T-helper 2 cell treated with Interferon-gamma antibody and Interleukin-4, amounts not matched to agents 5 μg/mL and 100 μg/mL, for 36 hours (primary cell): ENCODE measurements at places on chromosomes 4 and X.
A peak's percentile ranks its signal among the peaks of the same experiment; 100 is the strongest.

- DNase-seq = no peak
These were observed 194.2 kb downstream of the RAPGEF2 start for GRCh38 chr4:159297091-159297490.

DNA sequence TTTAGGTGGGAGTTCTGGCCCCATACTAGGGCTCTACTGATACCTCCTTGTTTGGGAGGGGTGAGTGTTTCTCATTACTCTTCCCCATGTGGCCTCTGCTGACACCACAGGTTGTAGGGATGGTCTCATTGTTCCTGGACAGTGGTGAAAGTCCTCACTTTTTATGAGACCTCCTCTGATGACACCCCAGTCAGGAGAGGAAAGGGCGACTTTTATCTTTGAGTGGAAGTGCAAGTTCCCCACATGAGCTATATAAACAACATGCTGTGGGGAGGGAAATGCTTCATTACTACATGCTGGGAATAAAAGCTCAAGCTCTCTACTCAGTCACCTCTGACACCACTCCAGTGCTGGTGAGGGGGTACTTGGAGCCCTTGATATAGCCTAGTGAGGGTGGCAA, 29.5 kb upstream of the MAGEA6 start:
- no peak for DNase-seq

- no peak for DNase-seq
These were observed 119.3 kb upstream of the AP1S2 start for GRCh38 chrX:15973946-15974345.

- DNase-seq = no peak
These were observed 339.7 kb upstream of the HS3ST1 start for GRCh38 chr4:11768251-11768972.

- no peak for DNase-seq
These were observed 86.1 kb upstream of the STS start for GRCh38 chrX:7061429-7061828.

DNA sequence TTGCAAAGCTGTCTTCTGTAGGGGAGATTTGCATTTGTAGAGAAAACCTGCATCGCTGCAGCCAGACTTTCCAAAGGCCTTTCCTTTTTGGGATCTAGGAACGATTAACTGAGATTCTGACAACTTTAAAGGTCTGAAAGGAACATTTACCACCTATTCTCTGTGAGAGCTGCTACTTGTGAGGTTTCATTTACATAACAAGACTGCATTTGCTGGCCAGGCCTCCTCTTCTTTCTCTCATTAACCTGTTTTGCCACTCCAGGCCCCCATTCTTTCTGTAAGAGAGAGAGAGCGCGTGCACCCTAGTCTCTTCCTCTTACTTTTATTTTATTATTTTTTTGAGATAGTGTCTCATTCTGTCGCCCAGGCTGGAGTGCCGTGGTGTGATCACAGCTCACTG, 31.6 kb downstream of the TMEM31 start:
- DNase-seq = no peak

- DNase-seq = no peak
These were observed 64.6 kb upstream of the PAGE1 start for GRCh38 chrX:49760290-49760890.

GRCh38 chr4:145814246-145814645, 124.4 kb downstream of the ZNF827 start:
- no peak for DNase-seq

GRCh38 chrX:118056870-118057269, 59.7 kb downstream of the KLHL13 start:
- no peak for DNase-seq

DNA sequence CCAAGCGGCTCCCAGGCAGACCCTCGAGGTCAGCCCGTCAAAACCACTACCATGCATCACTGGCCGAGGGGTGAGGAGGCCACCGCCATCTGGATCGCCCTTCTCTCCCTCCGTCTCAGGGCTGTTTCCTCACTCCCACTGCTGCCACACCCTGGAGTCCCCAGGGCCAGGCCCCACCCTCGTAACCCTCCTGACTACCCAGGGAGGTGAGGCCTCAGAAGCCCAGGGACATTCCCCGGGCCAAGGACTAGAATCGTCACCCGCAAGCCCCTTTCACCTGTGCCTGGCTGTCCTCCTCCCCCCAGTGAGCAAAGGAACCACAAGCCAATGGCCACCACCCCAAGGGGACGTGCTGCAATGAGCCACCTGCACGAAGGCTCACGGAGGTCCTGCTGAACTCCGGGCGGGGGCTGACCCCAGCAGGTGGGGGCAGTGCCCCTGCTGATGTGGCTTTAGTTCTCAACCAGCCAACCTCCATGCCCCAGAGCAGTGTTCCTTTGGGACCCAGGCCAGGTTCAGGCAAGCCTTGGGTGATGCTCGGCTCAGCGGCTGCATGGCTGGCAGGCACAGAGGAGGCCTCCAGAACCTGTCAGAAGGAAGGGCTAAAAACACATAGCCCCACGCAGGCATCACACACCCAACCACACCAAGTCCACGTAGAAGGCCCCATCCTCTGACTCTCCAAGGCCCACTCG, 23.8 kb downstream of the PPP2R2C start:
- DNase-seq = no peak

DNA sequence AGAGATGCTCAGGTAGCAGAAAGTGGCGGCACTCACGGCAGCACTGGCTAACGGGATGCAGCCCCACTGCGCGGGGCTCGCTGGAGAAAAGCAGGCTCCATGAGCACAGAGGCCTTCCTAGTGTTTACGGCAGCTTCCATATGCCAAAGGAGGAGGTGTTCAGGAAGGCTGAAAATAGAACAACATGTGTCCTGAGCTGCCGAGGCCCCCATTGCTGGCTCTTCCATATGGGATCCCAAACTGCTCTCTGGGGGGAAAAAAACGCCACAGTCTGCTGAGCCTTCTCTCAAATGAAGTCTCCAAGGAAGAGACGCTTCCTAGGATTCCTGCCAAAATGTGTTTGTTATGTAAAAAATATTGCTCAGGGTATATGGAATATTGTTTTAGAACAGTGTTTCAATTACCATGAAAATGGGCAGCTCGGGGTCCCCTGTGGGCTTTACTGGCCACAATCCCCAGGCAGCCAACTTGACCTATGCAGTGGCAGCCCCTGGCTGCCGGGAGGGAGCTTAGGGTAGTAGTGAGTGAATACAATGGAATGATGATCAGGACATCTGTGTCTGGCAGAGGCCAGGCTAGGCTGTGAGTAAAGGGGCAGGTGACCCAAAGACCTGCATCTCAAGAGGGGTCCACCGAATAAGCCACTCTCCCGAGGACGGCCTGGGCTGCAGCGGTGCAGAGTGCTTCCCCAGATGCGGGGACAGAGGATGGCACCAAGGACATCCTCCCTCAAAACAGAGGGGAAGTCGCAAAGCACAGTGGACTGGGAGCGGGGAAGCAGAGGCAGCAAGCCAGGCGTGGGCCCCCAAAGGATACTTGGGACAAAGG, 170.1 kb downstream of the AFAP1 start:
- DNase-seq = no peak

- no peak for DNase-seq
These were observed 210.6 kb upstream of the MAMLD1 start for GRCh38 chrX:150152546-150152945.

- DNase-seq = no peak
These were observed 1.7 kb upstream of the PPP2R2C start for GRCh38 chr4:6474053-6474568.

- DNase-seq = no peak
These were observed 23.2 kb upstream of the MRFAP1 start for GRCh38 chr4:6617246-6617645.

DNA sequence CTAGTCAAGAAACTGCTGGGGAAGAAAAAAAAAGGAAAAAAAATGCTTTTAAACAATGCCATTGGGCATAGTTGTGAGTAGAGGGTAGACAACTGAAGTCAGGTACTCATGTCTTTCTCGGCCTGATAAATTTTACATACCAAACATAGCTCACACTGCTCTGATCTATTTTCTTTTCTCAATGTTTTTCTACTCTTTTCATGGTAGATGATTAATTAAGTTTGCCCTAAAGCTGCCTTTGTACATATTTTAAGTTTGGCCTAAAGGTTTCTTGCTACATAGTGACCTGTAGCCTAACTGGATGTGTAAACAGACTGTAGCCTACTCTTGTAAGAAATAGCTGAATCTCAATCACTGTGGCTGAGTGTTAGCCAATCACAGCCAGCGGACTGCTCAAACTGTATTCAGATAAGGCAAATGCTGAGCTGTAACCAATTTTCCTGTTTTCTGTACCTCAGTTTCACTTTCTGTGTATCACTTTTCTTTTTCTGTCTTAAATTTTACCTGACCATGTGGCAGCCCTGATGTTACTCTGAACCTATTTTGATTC, 121.0 kb downstream of the PCDH10 start:
- no peak for DNase-seq

- no peak for DNase-seq
These were observed 38.9 kb upstream of the TMPRSS11D start for GRCh38 chr4:67922697-67923096.

DNA sequence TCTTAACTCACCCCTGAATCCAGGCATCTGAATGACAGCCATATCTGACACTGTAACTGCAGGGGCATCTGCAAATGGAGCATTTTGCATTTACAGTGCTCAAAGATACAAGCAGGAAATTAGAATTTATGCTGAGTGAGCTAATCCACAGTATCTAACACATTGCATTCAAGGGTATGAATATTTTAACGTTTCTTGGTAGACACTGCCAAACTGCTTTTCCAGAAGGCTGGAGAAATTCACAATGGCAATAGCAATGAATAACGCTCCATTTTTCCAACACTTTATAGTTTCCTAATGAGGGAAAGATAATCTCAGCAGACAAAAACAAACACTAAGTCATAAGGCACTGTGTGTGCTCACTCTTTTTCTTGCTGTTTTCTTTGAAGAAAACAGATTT, 30.9 kb downstream of the AADAT start:
- DNase-seq = no peak

GRCh38 chrX:8548446-8548845, 83.8 kb downstream of the VCX3B start:
- no peak for DNase-seq

- DNase-seq = no peak
These were observed 94.2 kb upstream of the PPP2R3B start for GRCh38 chrX:480861-481417.

- no peak for DNase-seq
These were observed 28.1 kb downstream of the CBR4 start for GRCh38 chr4:168981942-168982341.

DNA sequence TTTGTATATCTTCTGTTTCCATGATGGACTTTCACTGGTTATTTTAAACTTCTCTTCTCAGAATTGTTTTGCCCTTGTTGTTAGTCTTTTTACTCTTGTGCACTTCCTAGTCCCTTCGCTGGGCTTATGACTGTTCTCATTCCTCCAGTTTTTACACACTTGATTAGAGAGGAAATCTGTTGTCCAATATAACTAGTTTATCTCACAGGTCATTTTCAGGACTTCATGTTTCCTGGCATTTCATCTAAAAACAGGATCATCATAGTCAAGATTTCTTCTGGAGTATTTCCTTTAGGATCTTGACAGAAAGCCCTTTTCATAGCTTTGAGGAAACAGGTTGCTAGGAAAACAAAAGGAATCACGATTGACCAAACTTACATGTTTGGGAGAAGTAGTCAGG, 3.0 kb downstream of the FNIP2 start:
- DNase-seq = no peak

- no peak for DNase-seq
These were observed 224.7 kb upstream of the PPP1R2C start for GRCh38 chrX:43002526-43003203.

- DNase-seq = no peak
These were observed 142.9 kb upstream of the SLC4A4 start for GRCh38 chr4:71195924-71196323.

GRCh38 chr4:93384241-93384640, 444.3 kb upstream of the ATOH1 start:
- no peak for DNase-seq

GRCh38 chr4:76562836-76563453, 127.9 kb downstream of the SHROOM3 start:
- DNase-seq = no peak

DNA sequence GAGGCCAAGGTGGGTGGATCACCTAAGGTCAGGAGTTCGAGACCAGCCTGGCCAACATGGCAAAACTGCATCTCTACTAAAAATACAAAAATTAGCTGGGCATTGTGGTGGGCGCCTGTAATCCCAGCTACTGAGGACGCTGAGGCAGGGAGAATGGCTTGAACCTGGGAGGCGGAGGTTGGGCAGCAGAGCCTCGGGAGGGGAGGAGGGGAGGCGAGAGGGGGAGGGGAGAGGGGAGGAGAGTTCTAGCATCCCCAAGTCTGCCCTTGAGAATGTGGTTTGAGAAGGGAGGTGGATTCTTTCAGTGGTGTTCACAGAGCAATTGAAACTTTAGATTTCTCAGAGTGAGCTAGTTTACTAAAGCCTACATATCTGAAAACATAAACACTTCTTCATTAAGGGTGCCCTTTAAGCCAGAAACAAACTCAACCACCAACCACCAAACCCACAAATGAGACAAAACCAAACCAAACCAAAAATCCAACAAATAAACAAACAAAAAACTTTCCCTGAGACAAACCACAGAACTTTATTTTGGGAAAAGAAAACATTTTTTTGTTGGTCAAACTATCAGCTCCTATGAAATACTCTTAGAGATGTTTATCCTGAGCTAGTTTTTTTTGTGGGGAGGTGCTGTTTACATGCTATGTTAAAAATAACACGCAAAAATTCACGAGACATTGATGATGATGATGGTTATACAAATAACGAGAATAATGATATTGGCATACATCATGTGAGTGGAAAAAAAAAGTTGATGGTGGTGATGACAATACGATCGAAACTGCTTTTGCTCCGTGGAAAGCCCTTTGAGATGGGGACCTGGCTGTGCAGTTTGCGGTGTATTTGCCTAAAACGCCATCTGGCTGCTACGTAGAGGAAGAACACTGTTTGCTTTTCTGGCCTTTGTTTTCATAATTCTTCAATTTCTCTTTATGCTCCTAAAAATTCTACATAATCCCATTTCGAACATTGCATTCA, 98.2 kb upstream of the PRKX start:
- DNase-seq = peak; percentile 40

DNA sequence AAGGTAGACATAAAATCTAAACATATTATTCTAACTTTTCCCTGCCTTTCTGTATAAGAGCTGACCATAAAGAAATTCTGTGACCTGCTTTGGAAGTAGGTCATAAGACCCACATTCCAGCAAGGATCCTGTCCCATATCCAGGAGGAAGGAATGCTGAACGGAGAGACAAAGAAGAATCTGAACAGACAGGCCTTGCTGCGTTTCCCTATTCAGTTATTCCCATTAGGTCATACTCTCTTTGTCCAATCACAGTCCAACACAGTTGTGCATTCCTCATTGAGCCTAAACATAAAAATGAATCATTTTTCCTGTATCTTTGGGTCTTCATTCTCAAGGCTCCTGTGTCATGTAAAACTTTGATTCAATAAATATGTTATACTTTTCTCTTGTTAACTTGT, 287.6 kb upstream of the TAPT1 start:
- DNase-seq = no peak

GRCh38 chr4:127446427-127446885, 186.3 kb upstream of the INTU start:
- DNase-seq = no peak

GRCh38 chrX:111005166-111005565, 90.8 kb upstream of the PAK3 start:
- DNase-seq = no peak

- DNase-seq = no peak
These were observed 36.5 kb downstream of the EFNB1 start for GRCh38 chrX:68865300-68865699.

- DNase-seq = no peak
These were observed 196.2 kb upstream of the PGRMC2 start for GRCh38 chr4:128483816-128484215.

GRCh38 chr4:189035091-189035490, 895.9 kb downstream of the TRIML1 start:
- no peak for DNase-seq

- no peak for DNase-seq
These were observed 118.8 kb downstream of the PSAPL1 start for GRCh38 chr4:7315935-7316334.
